SW480 (cell line): ENCODE measurements at places on chromosomes 5 and 9.

GRCh38 chr5:159660401-159660800, 255.9 kb upstream of the ADRA1B start:
- DNase-seq = peak; percentile 70

DNA sequence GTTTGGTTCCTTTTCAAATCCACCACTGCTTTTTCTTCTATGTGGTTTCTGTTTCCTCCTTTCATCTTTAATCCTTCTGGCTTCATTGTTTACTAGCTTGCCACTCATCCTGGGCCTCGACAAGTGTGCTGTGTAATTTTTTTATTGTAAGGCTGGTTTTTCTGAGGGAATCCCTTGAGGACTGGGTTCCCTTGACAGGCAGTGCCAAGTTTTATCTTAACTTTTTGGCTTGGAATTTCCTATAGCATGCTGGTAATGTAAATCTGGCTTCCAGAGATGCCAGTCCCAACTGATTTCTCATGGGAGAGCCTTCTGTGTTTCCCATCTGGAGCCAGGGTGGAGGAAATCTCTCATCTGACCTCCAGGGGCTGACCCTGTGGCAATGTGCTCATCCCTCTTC, 184.7 kb downstream of the ROR2 start:
- no peak for DNase-seq

DNA sequence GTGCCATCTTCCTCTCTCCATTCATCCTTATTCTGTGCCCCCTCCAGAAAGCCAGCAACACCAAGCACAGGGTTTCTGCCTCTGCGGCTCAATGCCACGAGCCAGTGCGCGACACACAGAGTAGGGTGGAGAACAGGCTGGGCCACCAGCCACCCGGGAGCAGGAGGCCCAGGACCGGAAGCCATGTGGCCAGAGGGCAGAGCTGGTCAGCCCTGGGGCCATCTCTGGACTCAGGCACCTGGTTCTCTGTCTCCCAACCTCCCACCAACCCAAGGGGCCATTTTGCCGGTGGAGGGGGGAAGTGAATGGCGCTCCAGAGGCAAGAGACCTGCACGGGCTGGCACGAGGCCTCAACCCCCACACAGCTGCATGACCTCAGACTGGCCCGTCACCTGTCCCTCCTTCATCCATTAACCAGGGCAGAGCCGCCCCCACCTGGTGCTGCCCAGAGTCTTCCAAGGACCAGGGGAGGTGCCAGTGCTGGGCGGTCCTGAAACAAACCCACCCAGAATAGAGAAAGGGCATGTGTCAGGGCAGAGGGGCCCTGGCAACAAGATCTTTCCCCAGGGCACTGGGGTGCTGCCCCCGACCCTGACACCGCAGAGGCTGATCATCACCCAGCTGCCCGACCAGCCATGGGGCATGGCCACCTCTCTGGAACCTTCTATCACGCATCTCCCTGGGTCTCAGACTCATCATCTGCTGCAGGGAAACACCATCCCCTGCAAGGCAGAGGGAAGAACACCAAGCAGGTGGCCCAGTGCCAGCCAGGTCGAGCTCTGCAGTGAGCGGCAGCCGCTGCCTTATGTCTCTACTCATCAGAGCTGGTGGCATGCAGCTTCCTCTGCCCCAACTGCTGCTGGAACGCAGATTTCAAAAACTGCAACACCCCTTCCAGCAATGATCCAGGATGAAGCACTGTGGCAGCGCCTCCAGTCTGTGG, 11.9 kb downstream of the VAV2 start:
- DNase-seq = no peak

- no peak for DNase-seq
These were observed 412.2 kb upstream of the SLC24A2 start for GRCh38 chr9:20200991-20201431.

- no peak for DNase-seq
These were observed 115.4 kb downstream of the MARCHF3 start for GRCh38 chr5:126914801-126915436.

GRCh38 chr9:121721770-121722169, 70.3 kb downstream of the DAB2IP start:
- no peak for DNase-seq

DNA sequence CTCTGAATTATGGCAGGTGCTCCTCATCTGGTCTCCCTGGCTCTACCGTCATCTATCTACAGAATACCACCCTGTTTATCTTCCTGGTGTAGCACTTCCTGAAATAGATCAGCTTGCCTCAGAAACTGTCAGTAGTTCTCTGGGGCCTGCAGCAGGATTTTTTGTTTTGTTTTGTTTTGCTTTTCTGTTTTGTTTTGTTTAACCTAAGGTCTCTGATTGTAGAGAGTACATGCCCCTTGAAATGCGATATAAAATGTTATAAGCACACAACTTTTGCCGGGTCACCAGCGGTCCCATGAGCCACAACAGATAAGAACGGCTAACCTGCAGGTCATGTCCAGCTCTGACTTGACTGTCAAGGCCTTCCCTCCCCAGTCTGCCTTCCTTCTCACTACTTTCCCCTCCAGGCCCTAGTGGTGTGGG, 26.6 kb upstream of the CREBRF start:
- no peak for DNase-seq

GRCh38 chr5:178673801-178674295, 47.0 kb upstream of the CLK4 start:
- no peak for DNase-seq

DNA sequence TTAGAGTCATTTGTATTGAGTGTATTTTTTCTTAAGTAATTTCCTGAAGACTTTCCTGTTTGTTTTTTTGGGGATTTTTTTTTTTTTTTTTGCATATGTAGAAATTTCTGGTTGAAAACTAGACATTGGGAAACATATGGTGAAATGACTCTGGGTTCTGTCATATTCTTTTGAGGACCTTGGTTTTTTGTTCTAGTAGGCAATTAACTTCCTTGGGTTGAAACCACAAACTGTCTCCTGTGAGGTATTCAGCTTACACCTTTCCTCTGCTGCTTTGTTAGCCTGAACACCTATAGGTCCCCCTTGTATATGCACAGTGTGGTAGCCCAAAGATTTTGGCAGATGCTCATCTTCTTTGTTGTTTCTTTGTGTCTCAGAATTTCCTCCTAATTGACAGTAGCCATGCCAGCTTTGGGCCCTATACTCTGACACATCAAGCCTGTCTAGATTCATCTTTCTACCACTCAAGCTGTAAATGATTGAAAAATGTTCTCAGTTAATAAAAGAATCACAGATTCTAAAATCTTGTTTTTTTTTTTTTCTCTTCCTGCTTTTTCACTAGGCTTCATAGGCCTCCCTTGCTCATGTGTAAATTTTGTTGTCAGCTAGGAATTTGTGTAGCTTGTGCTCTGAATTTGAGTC, 140.6 kb downstream of the COMMD10 start:
- no peak for DNase-seq

DNA sequence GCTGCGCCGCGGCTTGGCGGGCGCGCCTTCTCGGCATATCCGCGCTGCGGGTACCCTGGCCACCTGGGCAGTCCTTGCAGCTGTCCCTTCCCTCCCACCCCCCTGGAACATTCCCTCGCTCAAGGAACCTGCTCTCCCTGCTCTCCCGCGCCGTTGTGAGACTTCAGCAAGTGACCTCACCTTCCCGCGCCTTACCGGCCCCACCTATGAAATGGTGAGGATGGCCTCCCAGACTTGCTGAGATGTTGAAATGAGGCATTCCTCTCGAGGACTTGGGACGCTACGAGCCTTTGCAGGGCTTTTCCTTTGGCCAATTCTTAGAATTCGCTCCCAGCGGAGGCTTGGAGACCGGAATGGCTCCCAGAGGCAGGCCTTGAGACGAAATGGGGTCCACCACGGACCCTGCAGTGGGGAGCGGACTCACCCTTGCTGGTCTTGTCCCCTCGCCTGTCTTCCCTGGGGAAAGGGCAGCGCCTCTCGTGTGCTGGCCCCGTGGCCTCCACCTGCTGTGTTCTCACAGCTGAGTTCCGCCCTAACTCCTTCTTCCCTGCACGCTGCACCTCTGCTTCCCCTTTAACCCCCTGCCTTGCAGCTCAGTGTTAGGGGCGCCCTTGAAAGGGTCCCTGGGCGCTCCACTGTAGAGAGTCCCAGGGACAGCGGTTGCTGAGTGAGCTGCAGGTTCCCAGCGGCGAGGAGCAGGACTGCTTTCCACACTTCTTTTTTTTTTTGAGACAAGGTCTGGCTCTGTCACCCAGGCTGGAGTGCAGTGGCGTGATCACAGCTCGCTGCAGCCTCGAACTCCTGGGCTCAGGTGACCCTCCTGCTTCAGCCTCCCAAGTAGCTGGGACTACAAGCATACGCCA, 907 bp downstream of the HMCN2 start:
- DNase-seq = no peak

GRCh38 chr5:11007269-11007870, 246.3 kb upstream of the DAP start:
- no peak for DNase-seq

DNA sequence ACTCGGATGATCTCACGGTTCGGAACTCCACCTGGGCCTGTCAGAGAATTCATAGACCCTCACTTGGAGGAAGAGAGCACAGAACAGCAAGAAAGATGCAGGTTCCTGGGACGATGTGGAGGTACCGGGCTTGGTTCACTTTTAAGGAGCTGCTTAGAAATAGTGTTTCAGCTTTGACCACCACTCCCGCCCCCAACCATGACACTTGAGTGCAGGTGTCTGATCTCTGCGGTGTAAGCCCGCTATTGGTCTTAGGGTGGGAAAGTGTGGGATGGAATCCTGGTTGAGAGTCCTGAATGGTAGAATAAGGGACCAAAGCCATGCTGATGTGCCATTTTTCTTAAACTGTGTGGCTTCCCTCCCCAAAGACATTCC, 97.2 kb upstream of the LMX1B start:
- DNase-seq = no peak

GRCh38 chr9:136312436-136312835, 8.5 kb upstream of the CCDC187 start:
- DNase-seq = peak; percentile 50

DNA sequence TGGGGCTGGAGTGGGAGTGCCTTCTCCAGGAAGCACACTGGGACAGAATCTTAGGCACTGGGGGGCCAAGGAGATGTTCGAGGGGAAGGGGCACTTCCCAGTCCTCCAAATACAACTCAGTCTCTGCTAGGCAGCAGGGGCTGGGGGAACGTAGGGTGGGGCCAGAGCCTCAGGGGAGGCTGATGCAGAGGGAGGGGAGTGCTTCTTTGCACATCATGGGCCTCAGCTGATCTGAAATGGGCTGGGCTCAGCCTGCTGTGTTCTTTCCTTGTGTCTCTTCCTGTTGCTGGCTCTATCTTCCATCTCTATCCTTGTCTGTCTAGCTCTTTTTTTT, 15.6 kb downstream of the PSD2 start:
- no peak for DNase-seq

DNA sequence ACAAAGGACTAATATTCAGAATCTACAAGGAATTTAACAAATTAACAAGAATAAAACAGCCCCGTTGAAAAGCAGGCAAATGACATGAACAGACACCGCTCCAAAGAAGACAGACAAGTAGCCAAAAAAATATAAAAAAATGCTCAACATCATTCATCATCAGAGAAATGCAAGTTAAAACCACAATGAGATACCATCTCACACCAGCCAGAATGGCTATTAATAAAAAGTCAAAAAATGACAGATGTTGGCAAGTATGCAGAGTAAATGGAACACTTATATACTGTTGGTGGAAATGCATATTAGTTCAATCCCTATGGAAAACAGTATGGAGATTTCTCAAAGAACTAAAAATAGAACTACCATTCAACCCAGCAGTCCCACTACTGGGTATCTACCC, 302.7 kb upstream of the RGMB start:
- DNase-seq = no peak

- DNase-seq = no peak
These were observed 3.6 kb downstream of the SVEP1 start for GRCh38 chr9:110575945-110576344.

DNA sequence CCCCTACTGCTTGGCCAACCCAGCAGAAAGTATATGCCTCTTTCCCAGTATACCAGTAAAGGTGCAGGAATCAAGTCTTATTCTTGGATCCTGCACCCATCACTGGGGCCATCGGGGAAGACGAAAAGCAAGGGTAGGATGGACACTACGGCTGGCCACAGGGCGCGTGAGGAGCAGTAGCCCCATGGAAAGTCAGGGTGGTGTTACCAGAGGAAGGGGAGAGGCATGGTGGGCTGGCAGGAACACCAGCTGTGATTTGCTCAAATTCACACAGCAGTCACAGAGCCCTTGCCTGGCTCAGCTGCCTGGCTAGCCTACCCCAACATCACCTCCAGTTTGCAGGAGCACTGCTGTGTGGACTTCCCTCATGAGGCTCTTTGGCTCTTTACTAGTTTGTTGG, 34.5 kb upstream of the SAP30L start:
- no peak for DNase-seq

- no peak for DNase-seq
These were observed 35.6 kb upstream of the ADRA1B start for GRCh38 chr5:159880676-159881075.

GRCh38 chr5:119319890-119320289, 35.9 kb upstream of the TNFAIP8 start:
- DNase-seq = no peak

DNA sequence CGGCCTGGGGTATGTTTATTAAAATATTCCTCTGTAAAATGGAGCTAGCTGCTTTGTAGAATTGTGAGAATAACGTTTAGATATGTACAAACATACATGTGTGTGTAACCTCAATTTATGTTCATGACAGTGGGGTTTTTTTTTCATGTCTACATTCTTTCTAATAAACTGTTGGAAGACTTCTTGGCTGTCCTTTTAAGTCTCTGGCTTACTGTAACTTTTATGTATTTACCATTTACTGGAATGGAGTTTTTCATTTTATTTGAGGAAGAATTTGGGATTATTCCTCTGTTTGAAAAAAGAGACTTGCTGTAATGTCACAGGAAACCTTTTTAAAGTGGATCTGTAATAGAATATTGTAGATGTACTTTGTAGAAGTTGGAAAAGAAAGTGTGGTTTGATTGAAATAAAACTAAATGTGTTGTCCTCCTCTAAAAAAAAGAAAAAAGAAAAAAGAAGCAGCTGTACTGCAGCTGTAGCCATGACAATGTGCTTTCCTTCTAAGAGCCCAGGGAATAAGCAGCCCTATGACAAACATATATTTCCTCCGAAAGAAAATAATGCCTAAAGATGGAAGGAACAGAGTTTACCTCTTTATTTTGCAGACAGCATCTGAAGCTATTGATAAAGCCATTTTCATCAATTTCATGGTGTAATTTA, 71.2 kb upstream of the FREM1 start:
- DNase-seq = no peak

- no peak for DNase-seq
These were observed 4.3 kb upstream of the RIC1 start for GRCh38 chr9:5624655-5625054.

DNA sequence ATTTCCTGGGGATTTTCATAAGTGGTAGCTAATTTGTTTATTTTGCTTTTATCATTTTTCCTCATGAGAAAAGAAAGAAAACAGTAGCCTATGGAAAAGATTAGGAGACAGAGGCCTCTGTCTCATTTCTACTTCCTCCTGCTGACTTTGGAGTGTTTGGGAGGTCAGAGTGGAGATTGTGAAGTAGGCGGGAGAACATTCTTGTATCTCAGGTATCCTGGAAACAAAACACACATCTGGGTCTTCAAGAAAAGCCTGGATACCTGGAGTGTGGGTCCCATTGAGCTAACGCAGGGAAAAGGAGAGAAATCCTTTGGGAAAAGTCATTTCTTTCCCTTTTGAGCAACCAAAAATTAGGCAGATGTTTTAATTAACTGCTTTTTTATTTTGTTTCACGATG, 161.5 kb upstream of the DMAC1 start:
- DNase-seq = no peak
